ENCODE measurements at places on chromosomes 5 and 9. TPM values are rescaled to one million over a fixed set of nuclear protein-coding genes. Genes with fewer than 3 reads are reported as not detected.

Gene ANKRA2
- total RNA-seq = 24.4 TPM

Gene SOWAHA
- 0.13 TPM for total RNA-seq

Gene SNX18
- 44.0 TPM for total RNA-seq

Gene LPAR1
- 263 TPM for total RNA-seq

Gene AJM1
- total RNA-seq = 0.65 TPM

Gene RUSC2
- 27.2 TPM for total RNA-seq

Gene IL13
- not detected for total RNA-seq

Gene IFNA21
- not detected for total RNA-seq

Gene STK32A
- total RNA-seq = 3.9 TPM

Gene GABRB2
- total RNA-seq = not detected

Gene KIAA0825
- 13.9 TPM for total RNA-seq

Gene ZNF474
- total RNA-seq = 0.26 TPM

Gene BARHL1
- total RNA-seq = not detected

Gene SYK
- not detected for total RNA-seq

Gene YTHDC2
- total RNA-seq = 38.5 TPM

Gene OR1J4
- total RNA-seq = 0.13 TPM

Gene TOR2A
- total RNA-seq = 2.9 TPM

Gene ZNF483
- 6.5 TPM for total RNA-seq

Gene TLX3
- total RNA-seq = not detected

Gene CD274
- 0.65 TPM for total RNA-seq

Gene TBC1D13
- total RNA-seq = 17.5 TPM

Gene C1QTNF3
- 2.9 TPM for total RNA-seq

Gene NUDT12
- 20.9 TPM for total RNA-seq

Gene WHRN
- total RNA-seq = 4.2 TPM

Gene PRRX2
- total RNA-seq = 20.9 TPM

Gene IGFBPL1
- not detected for total RNA-seq

Gene SPATA31A3
- total RNA-seq = not detected
